Breast epithelium (tissue), 4 donors: ENCODE measurements at places on chromosomes 2 and 18.

DNA sequence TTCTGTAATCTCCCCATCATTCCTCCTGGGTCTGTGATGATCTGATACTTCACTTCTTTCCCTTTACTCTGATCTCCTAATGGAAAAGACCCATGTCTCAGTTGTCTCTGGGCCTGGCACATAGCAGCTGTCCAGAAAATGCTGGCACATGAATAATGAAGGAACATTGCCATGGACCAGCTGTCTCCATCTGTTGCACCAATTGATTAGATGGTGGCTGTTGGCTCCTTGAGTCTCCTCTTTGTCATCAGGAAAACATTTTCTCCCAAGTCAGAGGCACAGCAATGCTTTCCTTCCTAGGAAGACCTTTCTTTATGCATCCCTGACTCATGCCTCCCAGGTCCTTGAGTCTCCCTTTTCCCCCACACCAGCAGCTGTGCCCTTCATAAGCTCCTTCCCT is 286.2 kb upstream of the CXCR4 start:
- no peaks in the 10 kb centered on the region for H3K36me3 ChIP-seq
- H3K4me3 ChIP-seq, result no peak overlapping the region
- DNase-seq, result no peak
- H3K4me1 ChIP-seq, result no peaks in the 10 kb centered on the region
- no peak overlapping the region for H3K27ac ChIP-seq
- H3K27me3 ChIP-seq, result peaks cover 17% of the 10 kb centered on the region

GRCh38 chr2:152623076-152623740 is 94.1 kb downstream of the PRPF40A start:
- no peaks in the 10 kb centered on the region for H3K36me3 ChIP-seq
- DNase-seq, result no peak
- no peaks in the 10 kb centered on the region for H3K4me1 ChIP-seq

- no peaks in the 10 kb centered on the region for H3K36me3 ChIP-seq
- H3K27ac ChIP-seq, result no peak overlapping the region
- H3K4me3 ChIP-seq, result no peak overlapping the region
- DNase-seq, result no peak
- no peaks in the 10 kb centered on the region for H3K27me3 ChIP-seq
Observed at GRCh38 chr2:206202446-206202845, 42.8 kb downstream of the EEF1B2 start.

DNA sequence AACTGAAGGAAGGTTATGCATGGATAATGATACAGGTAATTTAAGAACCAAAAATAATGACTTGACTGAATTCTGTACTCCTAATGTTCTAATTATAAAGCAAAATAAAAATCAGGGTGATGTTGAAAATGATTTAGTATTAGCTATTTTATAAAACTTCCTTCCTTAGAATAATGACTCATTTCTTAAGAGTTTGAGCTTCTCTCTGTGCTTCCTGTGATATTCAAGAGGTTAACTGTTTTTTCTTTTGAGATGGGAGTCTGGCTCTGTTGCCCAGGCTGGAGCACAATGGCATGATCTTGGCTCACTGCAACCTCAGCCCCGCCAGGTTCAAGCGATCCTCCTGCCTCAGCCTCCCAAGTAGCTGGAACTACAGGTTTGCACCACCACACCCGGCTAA is 14.8 kb downstream of the HADHA start:
- no peaks in the 10 kb centered on the region for H3K4me1 ChIP-seq
- no peaks in the 10 kb centered on the region for H3K27me3 ChIP-seq
- no peaks in the 10 kb centered on the region for H3K36me3 ChIP-seq
- no peak for DNase-seq
- H3K27ac ChIP-seq, result no peak overlapping the region

- no peak overlapping the region for H3K4me3 ChIP-seq
- H3K27me3 ChIP-seq, result no peaks in the 10 kb centered on the region
- H3K4me1 ChIP-seq, result no peaks in the 10 kb centered on the region
- no peaks in the 10 kb centered on the region for H3K36me3 ChIP-seq
Observed at GRCh38 chr18:75123113-75123512, 85.8 kb downstream of the PTGR3 start.

GRCh38 chr2:172513935-172514586 is 41.8 kb upstream of the PDK1 start:
- no peak for DNase-seq
- no peaks in the 10 kb centered on the region for H3K36me3 ChIP-seq
- no peak overlapping the region for H3K4me3 ChIP-seq
- H3K27me3 ChIP-seq, result no peaks in the 10 kb centered on the region
- H3K27ac ChIP-seq, result no peak overlapping the region

- H3K27me3 ChIP-seq, result no peaks in the 10 kb centered on the region
- H3K4me3 ChIP-seq, result no peak overlapping the region
- no peaks in the 10 kb centered on the region for H3K4me1 ChIP-seq
Observed at GRCh38 chr2:54053830-54054229, 61.6 kb upstream of the ACYP2 start.

DNA sequence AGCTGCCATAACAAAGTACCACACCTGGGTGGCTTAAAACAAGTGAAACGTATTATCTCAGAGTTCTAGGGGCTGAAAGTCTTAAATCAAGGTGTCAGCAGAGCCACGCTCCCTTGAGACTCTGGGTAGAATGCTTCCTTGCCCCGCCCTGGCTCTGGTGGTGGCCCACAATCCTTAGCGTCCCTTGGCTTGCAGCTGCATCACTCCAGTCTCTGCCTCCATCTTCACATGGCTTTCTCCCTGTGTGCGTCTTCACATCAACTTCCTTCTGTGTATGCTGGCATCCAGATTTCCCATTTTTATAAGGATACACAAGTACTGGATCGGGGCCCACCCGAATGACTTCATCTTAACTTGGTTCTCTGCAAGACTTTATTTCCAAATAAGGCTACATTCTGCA is 62.5 kb downstream of the MRO start:
- DNase-seq, result no peak
- no peak overlapping the region for H3K27ac ChIP-seq
- H3K4me1 ChIP-seq, result no peaks in the 10 kb centered on the region
- H3K4me3 ChIP-seq, result no peak overlapping the region

- no peak overlapping the region for H3K4me3 ChIP-seq
- no peaks in the 10 kb centered on the region for H3K36me3 ChIP-seq
- no peaks in the 10 kb centered on the region for H3K27me3 ChIP-seq
- no peak overlapping the region for H3K27ac ChIP-seq
- no peak for DNase-seq
- no peaks in the 10 kb centered on the region for H3K4me1 ChIP-seq
Observed at GRCh38 chr2:186044761-186045160, 306.2 kb downstream of the FSIP2 start.

GRCh38 chr18:13381331-13381730 is 162.8 kb downstream of the LDLRAD4 start:
- H3K27ac ChIP-seq, result peak overlapping the region; percentile 91
- no peaks in the 10 kb centered on the region for H3K27me3 ChIP-seq
- H3K4me1 ChIP-seq, result peaks cover 10% of the 10 kb centered on the region
- H3K36me3 ChIP-seq, result no peaks in the 10 kb centered on the region
- DNase-seq, result peak; percentile 25
- H3K4me3 ChIP-seq, result peak overlapping the region; percentile 63

- peaks cover 10% of the 10 kb centered on the region for H3K4me1 ChIP-seq
- H3K36me3 ChIP-seq, result peaks cover 18% of the 10 kb centered on the region
- DNase-seq, result no peak
- no peaks in the 10 kb centered on the region for H3K27me3 ChIP-seq
- H3K4me3 ChIP-seq, result peak overlapping the region; percentile 86
Observed at GRCh38 chr2:38748943-38749804, 2.0 kb downstream of the SRSF7 start.

DNA sequence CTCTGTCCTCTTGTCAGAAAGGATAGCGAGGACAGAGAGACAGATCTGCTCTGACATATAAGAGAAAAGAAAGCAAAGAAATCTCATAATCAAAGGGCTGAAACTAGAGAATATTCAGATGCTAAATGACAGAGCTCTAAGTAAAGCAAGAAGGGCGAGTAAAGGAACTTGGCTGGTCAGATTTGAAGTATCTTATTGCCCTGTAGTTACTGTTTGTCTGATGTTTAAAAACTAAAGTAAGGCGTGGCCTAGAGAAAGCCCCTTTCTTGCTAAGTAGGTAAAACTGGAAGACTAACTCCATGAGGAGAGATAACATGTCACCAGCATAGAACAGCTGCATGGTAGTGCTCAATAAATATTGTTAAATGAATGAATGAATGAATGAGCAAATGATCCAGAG is 70.0 kb downstream of the CRACDL start:
- H3K36me3 ChIP-seq, result no peaks in the 10 kb centered on the region
- H3K27ac ChIP-seq, result no peak overlapping the region
- H3K4me1 ChIP-seq, result no peaks in the 10 kb centered on the region
- no peak overlapping the region for H3K4me3 ChIP-seq
- DNase-seq, result no peak
- H3K27me3 ChIP-seq, result no peaks in the 10 kb centered on the region

GRCh38 chr2:204550751-204551511 is 5.7 kb downstream of the PARD3B start:
- no peak for DNase-seq
- H3K4me3 ChIP-seq, result no peak overlapping the region
- H3K27me3 ChIP-seq, result no peaks in the 10 kb centered on the region
- peak overlapping the region; percentile 54 for H3K27ac ChIP-seq

DNA sequence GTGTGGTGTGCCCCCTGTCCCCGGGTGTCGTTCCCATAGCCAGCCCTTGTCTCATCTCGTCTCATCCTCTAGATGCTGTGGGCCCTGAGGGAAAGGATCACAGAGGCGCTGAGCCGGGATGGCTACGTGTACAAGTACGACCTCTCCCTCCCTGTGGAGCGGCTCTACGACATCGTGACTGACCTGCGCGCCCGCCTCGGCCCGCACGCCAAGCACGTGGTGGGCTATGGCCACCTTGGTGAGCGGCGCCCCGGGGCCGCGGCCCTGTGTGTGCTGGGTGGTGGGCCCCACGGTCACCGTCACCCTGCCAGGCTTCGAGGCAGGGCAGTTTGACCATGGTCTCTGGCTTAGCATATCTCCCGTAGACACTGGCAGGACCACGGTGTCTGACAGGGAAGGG is 20.8 kb upstream of the GAL3ST2 start:
- H3K36me3 ChIP-seq, result peaks cover 3% of the 10 kb centered on the region
- no peak overlapping the region for H3K4me3 ChIP-seq
- no peaks in the 10 kb centered on the region for H3K4me1 ChIP-seq
- DNase-seq, result no peak
- H3K27me3 ChIP-seq, result no peaks in the 10 kb centered on the region
- H3K27ac ChIP-seq, result no peak overlapping the region

- H3K27me3 ChIP-seq, result no peaks in the 10 kb centered on the region
- H3K4me3 ChIP-seq, result no peak overlapping the region
- no peaks in the 10 kb centered on the region for H3K36me3 ChIP-seq
- no peak for DNase-seq
- H3K4me1 ChIP-seq, result no peaks in the 10 kb centered on the region
Observed at GRCh38 chr18:59823596-59824195, 76.1 kb upstream of the PMAIP1 start.

DNA sequence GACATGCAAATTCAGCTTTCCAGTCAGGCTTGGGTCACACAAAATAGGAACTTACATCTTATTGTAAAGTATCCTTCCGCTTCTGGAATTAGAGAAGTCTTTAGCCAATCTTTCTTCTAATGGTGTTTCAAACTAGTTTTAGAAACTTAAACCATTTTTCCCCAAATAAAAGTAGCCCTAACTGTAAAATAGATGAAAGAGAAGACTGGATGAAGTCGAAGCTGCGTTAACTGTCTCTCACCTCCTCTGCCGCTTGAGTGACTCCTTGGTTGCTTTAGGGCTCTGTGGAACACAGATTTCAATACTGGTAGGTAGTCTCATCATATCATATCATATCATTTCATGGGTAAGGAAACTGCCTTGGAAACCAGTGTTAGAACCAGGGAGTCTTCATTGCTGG is 498.4 kb downstream of the XIRP2 start:
- no peak for DNase-seq
- H3K27ac ChIP-seq, result no peak overlapping the region
- H3K27me3 ChIP-seq, result no peaks in the 10 kb centered on the region
- no peaks in the 10 kb centered on the region for H3K36me3 ChIP-seq
- H3K4me3 ChIP-seq, result no peak overlapping the region

DNA sequence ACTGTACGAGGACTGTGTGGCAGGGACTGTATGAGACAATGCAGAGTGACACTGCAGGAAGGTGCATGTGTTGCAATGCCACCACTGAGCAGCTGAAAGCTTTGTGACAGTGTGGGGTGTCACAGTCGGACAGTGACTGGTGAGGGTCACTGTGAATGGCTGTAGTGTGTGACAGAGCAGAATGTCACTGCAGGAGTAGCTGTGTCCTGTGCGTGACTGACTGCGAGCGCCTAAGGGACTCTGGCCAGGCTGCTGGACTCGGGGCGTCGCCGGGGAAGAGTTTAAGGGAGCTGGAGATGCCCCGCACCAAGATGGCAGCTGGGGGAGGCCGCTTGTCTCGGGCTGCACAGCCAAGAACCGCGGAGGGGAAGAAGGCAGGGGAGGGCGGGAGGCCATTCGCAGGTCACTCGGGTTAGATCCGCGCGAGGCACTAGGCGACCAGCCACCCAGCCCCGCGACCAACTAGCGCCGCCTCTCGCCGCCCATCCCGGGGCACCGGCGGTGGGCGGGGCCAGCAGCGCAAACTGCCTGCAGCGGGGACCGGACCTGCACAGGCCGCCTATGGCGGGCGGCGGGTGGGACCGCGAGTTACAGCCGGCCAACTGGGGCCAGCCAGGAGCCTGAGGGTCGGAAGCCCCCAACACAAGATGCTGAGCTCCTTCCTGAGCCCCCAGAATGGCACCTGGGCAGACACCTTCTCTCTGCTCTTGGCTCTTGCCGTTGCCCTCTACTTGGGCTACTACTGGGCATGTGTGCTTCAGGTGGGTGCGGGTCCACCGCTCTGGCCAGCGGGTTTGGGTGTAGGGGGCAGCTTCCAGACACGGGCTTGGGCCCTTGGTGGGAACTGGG is at the start of gene ABHD1:
Gene ABHD1, plus strand, starts transcription at position 514 of the 849 bp plus-strand sequence. Its CDS starts 134 bp downstream, at position 648.
- no peaks in the 10 kb centered on the region for H3K36me3 ChIP-seq
- peaks cover 5% of the 10 kb centered on the region for H3K4me1 ChIP-seq
- DNase-seq, result no peak

GRCh38 chr2:133721118-133721517 is 152.9 kb upstream of the NCKAP5 start:
- H3K27me3 ChIP-seq, result no peaks in the 10 kb centered on the region
- H3K4me1 ChIP-seq, result no peaks in the 10 kb centered on the region
- no peak for DNase-seq

- peak overlapping the region; percentile 83 for H3K27ac ChIP-seq
- no peaks in the 10 kb centered on the region for H3K27me3 ChIP-seq
- H3K4me3 ChIP-seq, result peak overlapping the region; percentile 94
- H3K36me3 ChIP-seq, result no peaks in the 10 kb centered on the region
- DNase-seq, result no peak
- peaks cover 3% of the 10 kb centered on the region for H3K4me1 ChIP-seq
Observed at GRCh38 chr18:8607776-8608742, 1.2 kb upstream of the RAB12 start.

- no peak overlapping the region for H3K27ac ChIP-seq
- no peaks in the 10 kb centered on the region for H3K36me3 ChIP-seq
- H3K27me3 ChIP-seq, result no peaks in the 10 kb centered on the region
- H3K4me1 ChIP-seq, result no peaks in the 10 kb centered on the region
- no peak overlapping the region for H3K4me3 ChIP-seq
Observed at GRCh38 chr2:11004199-11004598, 92.5 kb downstream of the KCNF1 start.

DNA sequence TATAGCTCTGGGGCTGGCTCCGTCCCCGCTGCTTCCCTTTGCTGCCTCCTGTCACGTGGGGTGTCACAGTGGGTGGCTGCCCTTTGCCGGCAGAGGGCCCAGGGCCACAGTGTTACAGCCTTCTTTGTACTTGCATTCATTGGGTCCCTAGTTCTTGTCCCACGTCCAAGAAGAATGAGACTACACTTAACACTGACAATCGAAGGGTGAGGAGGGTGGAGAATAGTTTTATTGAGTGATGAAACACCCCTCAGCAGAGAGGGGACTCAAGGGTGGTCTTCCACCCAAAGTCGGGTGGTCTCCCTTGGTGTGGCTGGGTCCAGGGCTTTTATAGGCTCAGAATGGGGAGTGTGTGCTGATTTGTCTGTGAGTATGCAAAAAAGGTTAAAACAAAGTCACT is 1.9 kb downstream of the ATG4B start:
- H3K4me1 ChIP-seq, result peaks cover 8% of the 10 kb centered on the region
- no peaks in the 10 kb centered on the region for H3K36me3 ChIP-seq
- peak overlapping the region; percentile 78 for H3K4me3 ChIP-seq
- H3K27ac ChIP-seq, result no peak overlapping the region
- no peaks in the 10 kb centered on the region for H3K27me3 ChIP-seq
